Stimulated activated CD4-positive, alpha-beta T cell treated with anti-CD3 and anti-CD28 coated beads, Interleukin-2, amount 100 ng/mL, for 4 hours (primary cell): ENCODE measurements at places on chromosomes 3 and 15.

GRCh38 chr15:34436956-34437442, 609 bp downstream of the GOLGA8A start:
- DNase-seq = peak; percentile 38

- no peak for DNase-seq
Observed at GRCh38 chr15:41899854-41900442, 6.1 kb upstream of the SPTBN5 start.

DNA sequence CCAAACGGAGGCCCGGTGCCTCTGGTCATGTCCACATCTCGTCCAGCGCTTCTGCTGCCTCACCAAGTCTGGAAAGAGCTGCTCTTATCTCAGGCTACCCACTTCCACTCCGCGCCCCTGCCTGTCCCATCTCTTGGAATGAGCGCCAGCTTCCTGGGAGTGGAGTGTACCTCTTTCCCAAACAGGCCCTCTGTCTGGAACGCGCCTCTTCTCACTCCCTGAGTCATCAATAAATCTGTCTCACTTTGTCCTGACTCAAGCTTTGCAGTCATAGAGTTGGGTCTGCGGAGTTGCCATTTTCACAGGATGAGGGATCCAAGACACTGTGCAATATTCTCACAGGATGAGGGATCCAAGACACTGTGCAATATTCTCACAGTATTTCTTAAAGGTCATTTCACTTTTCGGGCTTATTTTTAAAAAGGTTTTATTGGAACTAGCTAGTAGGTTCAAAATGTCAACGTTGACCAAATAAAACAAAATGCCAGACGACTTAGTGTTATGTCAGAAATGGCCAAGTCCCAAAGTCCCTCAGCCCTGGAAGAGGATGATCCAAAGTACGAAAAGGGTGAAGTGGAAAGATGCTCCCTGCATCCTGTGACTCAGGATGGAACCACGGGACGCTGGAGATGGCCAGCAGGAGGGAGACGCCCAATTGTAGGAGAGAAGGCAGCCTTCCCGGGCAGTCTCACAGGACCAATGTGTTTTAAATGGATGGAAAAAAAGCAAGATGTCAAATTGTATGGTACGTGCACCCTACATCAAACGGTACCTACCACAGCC, 81.1 kb downstream of the CHSY1 start:
- DNase-seq = no peak

GRCh38 chr3:1216856-1217255, 124.0 kb downstream of the CNTN6 start:
- DNase-seq = no peak

- no peak for DNase-seq
Observed at GRCh38 chr15:92095693-92096092, 242.2 kb downstream of the SLCO3A1 start.

- DNase-seq = no peak
Observed at GRCh38 chr15:57922776-57923175, 142.7 kb downstream of the ALDH1A2 start.

- no peak for DNase-seq
Observed at GRCh38 chr3:59688636-59689035, 638.8 kb upstream of the CFAP20DC start.

DNA sequence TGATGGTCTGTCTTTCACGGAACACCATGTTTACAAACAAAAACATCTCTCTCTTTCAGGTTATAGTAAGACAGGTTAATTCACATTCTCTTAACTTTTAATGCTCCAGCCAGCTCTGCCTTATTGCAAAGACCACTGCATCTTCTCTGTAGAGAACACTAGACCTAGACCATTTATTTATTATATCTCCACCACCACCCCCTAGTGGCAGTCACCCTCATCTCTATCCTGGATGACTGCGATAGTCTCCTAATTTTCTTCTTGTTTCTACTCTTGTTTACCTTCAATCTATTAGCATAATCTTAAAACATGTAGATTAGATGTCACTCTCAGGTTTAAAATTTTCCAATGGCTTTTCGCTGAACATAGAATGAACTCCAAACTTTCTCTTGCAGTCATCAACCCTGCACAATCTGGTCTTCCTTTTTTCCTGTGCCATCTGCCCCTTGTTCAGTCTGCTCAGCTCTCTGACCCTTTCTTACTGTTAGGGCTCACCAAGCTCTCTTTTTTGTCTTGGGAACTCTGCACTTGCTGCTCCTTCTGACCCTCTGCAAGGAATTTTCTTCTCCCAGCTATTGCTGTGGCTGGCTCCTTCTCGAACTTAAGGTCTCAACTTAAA, 155.6 kb downstream of the SQOR start:
- no peak for DNase-seq
